Activated effector memory CD4-positive, alpha-beta T cell treated with Interleukin-2 at 50 U/mL for 16 hours (primary cell): ENCODE measurements at places on chromosomes 11 and 22.

DNA sequence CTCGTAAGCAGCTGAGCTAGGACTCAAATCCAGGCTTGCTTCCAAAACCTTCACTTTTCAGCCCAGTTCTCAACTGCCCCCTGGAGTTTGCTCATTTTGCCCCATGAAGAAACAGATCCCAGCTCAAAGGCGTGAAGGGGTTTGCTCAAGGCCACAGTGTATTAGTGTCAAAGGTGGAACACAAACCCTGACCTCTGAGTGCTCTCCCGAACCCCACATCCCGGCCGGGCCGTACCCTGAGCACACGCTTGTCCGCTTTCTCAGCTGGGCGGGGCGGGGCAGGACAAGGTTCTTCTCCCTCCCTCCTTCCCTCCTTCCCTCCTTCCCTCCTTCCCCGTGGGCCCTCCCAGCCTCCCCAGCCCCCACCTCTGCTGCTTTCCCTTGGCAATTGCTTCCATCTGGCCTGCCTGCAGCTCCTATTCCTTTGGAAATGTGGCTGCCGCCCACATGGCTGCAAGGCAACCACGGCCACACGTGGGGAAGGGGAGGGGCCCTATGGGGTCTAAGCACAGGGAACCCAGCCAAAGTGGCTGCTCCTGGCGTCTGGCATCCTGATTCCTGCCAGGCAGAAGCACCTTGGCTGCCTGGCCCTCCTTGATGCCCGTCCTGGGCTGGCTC, 4.1 kb downstream of the ST3GAL4 start:
- DNase-seq = no peak

DNA sequence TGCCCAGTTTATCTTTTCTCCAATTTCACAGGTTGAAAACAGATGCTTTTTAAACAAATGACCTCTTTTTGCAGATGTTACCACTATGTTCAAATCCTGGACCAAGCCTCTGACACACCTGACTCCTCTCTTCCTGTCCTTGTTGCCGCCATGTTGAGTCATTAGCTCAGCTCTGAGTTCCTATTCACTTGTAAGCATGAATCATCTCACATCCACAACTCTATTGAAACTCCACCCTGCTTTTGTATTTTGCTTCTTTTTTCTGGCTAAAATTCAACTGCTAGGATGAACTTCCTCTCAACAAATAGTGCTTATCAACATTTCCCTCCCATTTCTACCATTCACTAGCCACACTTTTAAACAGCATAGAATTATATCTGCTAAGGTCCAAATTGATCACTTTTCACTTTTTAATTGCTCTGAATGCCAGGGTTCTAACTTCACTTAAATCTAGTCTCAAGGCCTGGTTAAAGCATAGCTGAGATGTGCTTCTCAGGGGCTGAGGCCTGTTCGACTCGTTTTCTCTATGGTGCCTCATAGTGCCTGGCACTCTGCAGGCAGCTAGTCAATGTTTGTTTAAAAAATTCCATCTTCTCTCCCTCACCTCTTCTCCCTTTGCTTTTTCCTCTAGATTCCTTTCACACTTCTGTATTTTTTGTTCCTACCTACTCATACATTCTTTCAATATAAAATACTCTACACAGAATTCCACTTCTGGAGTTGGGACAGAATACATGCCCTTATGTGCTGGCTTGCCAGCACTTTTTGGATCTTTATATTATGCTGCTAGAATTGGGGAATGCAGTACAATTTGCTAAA, 3.9 kb downstream of the JOSD1 start:
- DNase-seq = no peak

DNA sequence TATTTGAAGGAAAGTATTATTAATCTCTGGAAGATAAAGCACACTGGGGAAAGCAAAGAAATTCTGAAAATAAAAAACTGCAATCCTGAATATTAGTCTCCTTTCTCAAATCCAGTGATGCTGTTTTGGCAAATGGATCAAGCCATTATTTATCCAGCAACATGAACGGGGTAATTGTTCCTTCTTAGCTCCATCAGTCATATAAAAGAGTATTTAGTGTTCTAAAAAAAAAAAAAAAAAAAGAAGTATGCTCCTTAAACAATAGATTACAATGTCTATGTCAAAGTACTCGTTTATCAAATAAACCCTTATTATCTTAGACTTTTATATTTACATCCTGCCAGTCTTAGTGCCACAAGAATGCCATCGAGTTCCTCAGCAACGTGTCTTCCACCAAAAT, 1.3 kb downstream of the RDX start:
- no peak for DNase-seq

DNA sequence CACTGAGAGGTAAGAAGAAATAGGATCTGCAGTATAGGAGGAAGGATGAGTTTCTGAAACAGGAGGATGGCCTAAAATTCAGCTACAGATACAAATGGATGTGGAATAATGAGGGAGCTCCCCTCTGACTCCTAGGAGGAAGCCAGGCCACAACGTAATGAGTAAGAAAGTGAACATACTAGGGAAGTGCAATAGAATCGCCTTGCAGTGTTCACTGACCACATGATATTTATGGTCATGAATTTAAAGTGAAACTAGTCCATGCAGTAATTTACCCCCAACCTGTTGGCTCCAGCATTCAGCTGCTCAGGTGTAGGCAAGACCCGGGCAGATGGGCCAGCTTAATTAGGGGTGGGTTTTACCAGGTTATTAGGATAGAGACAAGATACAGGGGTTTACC, 101.7 kb downstream of the DEUP1 start:
- no peak for DNase-seq

DNA sequence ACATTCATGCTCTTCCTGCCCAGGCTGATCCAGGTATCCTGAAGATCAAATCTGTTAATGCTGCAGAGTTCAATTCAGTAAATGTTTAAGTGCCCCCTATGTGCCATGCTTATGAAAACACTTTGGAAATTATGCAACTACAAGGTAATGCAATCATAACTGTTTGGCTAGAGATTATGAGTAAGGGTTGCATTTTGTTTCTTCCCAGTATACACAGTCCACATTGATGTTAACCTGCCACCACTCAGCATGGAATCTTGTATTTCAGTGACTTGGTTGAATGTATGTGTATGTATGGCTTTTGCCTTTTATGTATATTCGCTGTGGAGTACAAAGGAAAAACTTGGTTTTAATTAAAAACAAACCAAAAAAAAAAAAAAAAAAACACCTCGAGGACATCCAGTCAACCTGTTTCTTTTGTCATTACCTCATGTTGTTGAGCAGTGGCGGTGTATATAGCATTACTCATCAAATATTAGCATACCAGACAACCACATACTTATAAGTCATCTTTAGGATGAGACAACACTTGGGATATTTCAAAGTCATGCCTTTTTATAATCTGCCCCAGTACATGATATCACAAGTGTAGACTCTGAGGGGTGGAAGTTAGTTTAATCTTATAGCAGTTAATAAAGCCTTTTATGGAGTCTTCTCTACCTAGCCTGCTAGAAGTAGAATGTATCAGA, 86.1 kb upstream of the HORMAD2 start:
- no peak for DNase-seq

- DNase-seq = no peak
Measured at GRCh38 chr22:36771356-36772063, 4.4 kb downstream of the IFT27 start.

DNA sequence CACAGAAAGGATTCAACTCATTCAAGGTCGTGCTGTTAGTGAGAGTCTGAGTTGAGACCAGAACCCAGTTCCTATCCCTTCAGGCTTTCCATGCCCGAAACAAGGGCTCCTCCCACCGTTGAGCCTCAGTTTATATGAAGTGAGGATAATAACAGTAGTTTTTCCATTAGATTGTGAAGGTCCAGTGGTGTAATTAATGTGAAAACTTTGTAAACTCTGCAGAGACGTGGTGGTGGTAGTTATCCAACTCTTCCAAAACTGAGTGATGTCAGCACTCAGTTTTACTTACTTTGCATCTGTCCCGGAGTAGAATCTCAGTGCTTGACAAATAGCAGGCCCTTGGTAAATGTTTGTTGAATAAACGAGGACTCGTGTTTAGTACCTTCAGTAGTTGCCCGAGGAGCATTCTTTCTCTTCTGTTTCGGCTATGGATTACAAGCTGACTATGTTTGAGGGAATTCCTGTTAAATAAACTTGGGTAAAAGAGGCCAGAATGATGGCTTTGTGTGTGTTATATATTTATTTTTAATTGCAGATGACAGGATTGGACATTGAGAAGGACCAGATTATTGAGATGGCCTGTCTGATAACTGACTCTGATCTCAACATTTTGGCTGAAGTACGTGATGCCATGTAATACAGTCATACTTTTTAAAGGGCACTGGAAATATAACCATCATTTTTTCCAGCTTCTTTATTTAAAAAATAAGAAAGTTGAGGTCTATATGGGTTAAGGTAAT, 1.0 kb downstream of the REXO2 start:
- DNase-seq = no peak

DNA sequence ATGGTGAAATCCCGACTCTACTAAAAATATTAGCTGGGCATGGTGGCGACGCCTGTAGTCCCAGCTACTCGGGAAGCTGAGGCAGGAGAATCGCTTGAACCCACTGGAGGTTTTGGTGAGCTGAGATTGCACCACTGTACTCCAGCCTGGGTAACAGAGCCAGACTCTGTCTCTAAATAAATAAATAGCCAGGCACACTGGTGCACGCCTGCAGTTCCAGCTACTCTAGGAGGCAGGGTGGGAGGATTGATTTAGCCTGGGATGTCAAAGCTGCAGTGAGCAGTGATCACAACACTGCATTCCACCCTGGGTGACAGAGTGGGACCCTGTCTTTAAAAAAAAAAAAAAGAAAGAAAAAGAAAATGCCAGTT, 17.4 kb downstream of the SUSD2 start:
- no peak for DNase-seq

- DNase-seq = no peak
Measured at GRCh38 chr11:70603114-70603755, 204.9 kb downstream of the CTTN start.

DNA sequence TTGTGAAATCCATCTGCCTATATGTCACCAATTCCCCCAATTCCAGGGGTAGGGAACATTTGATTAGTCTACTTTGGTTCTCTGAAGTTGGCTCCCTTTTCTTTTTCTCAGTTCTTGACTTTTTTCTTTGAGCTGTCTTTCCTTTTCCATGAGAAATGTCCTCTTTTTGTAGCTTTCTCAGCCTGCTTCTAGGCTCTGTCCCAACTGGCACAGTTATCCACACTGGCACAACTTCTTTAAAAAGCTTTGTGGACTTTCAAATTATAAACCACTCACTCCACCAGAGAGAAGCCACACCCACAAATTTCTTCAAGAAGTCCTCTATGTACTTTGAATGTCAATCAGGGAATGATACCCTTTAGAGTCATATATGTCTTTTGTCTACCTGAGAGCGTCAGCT, 100.5 kb downstream of the TTC17 start:
- no peak for DNase-seq
